Fibroblast of skin of left quadriceps (primary cell): ENCODE measurements at places on chromosomes 2 and 18.

GRCh38 chr2:170715932-170716777, 1.0 kb downstream of the SP5 start:
- no peak for DNase-seq

GRCh38 chr2:70081221-70081620, 6.1 kb upstream of the PCBP1 start:
- no peak for DNase-seq

DNA sequence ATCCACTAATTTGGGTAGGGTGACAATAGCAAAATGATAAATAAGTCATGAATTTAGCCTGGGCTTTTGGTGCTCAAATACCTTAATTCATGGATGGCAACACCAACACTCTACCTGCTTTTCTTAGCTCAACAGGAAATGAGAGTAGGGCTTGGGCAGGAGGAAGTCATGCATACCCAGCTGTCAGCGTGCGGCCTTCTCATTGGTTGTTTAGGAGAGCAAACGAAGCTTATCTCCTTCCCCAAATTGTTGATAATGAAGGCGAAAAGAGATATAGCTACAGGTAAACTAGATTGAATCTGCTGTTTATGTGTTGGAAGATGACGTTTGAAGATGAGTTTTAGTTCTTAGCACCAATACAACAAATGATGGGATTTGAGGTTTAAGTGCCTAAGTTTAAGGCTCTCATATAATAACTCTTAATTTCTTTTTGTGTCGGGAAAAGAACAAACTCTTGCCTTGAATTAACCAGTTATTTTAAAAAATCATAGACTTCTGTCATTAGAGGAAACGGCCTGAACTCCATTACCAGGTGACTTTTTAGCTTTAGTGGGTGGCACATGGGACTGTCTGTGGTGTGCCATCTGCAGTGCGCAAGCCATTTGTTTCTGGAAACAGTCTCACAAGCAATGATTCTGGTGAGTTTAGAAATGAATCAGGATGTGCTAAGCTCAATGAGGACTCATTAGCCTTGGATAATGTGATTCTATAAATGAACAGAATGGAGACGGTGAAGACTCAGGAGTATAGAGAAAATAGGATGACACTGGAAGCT, 19.8 kb downstream of the MAP4K4 start:
- DNase-seq = no peak

- no peak for DNase-seq
These were observed 38.5 kb downstream of the PNO1 start for GRCh38 chr2:68196120-68196716.

DNA sequence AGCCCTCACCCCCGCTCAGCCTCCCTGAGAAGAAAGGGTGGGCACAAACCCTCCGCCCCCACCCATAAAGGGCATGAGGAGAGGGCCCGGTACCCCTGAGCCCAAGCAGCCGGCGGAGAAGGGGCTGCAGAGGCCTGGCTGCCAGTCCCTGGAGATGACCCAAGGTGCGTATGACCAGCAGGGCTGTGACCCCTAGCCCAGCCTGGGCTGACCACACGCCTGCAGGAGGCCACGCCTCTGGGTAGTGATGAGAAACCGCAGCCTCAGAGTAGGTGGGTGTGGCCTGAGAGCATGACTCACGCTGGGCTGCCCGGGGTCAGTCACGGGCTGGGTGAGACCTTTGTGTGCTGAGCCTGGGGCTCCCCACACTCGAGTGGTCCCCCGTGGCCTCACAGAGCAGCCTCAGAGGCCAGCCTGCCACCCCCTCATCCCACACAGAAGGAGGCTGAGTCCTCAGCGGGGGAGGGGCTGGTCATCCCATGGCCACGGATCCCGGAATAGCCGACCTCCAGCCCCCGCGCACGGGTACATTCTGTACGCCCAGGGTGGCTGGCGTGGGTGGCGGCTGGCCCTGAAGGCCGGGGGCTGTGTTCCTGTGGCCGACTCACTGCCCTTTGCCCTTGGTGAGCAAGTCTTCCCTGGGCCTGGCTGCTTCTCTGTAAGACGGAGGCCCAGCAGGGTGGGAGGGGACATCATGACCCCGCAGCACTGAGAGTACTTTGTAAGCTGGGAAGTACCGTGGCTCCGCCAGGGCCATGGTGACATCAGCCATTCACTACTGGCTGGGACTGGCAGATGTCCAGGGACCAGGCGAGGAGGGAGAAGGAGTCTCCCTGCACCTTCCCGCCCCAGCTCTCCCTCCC, 110.8 kb upstream of the OTOS start:
- no peak for DNase-seq

DNA sequence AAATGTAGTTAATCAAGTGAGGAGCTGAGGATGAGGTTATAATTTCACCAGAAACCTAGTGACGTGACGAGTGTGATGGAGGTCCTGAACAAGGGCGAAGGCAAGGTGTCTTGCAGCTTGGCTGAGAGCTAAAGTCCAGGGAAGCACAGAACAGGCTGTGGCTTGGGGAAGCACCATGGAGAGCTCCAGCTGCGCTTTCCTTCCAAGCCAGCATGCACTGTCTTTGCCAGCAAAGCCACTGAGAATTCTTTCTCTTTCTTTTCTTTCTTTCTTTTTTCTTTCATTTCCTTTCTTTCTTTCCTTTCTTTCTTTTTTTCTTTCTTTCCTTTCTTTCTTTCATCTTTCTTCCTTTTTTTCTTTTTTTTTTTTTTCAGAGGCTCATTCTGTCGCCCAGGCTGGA, 239.3 kb downstream of the FBXO15 start:
- peak; percentile 14 for DNase-seq

- DNase-seq = no peak
These were observed 17.4 kb downstream of the SRD5A2 start for GRCh38 chr2:31563273-31563839.
